ENCODE measurements at places on chromosomes 13 and 19.
A peak's percentile ranks its signal among the peaks of the same experiment; 100 is the strongest.

DNA sequence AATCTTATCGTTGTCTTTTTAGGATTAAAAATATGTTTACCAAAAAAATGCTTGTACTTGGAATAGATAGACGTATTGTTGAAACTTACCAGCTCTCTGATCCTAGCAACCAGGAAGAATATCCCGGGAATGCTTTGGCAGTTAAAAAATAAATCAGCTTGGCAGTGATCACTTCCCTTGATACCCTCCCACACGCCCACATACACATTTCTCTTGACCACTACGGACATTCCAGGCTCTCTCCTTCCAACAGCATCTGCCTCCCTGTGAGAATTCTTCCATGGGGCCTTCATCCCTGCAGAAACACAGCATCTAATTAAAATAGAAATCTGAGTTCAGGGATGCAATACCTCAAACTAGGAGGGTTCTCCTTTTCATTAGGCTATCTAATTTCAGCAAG is 57.9 kb downstream of the THSD1 start:
- no peaks in the 10 kb centered on the region for H3K4me1 ChIP-seq
- DNase-seq: no peak
- no peak overlapping the region for H3K4me3 ChIP-seq

- H3K27ac ChIP-seq: no peak overlapping the region
- H3K36me3 ChIP-seq: no peaks in the 10 kb centered on the region
- no peaks in the 10 kb centered on the region for H3K27me3 ChIP-seq
Observed at GRCh38 chr13:97537110-97537509, 103.1 kb downstream of the RAP2A start.

DNA sequence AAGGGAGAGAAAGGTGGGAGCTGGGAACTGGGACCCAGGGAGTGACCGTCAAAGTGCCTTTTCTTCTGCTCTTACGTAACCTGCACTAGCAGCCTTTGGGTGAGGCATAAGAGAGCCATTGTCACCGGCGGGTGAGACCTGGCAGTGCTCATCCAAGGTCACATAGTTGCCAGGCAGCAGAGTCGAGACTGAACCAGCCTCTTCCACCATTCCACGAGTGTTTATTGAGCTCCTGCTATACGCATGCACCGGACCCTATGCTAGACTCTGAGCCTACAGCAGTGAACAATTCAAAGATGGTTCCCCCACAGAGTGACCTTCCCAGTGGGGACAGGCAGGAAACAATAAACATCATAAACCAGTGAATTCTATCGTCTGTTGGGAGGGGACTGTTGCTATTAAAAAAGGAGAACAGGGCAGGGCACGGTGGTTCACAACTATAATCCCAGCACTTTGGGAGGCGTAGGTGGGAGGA is 18.6 kb upstream of the STRN4 start:
- H3K27ac ChIP-seq: no peak overlapping the region
- H3K4me1 ChIP-seq: peaks cover 28% of the 10 kb centered on the region
- DNase-seq: no peak
- H3K4me3 ChIP-seq: no peak overlapping the region
- no peaks in the 10 kb centered on the region for H3K36me3 ChIP-seq
- no peaks in the 10 kb centered on the region for H3K27me3 ChIP-seq

DNA sequence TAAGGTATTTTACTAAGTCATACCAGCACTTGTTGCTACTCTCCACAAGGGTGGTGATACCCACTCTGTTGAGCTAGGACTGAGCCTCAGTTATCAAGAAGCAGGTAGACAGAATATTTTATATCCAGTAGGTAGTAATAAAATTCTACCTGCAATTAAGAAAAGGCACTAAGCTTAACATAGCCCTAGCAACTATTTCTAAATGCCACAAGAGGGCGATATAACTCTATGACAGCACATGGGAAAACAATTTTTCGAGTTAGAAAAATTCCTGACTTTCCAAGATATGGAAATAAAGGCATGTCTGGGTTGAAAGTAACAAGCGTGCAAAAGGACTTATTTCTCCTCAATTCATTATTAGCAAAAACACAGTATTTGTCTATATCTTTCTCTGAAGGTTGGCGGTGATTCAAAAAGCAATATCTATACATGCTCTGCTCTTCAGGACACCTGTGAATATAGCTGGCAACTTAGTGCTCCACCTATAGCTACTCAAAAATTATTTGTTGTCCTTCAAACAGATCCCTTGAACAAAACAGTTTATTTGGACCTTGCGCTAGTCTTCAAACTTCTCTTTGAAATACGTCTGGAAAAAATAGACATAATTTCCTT is 14.7 kb downstream of the CCDC169 start:
- H3K27me3 ChIP-seq: no peaks in the 10 kb centered on the region
- no peaks in the 10 kb centered on the region for H3K36me3 ChIP-seq
- DNase-seq: no peak
- no peak overlapping the region for H3K4me3 ChIP-seq

- H3K27ac ChIP-seq: no peak overlapping the region
- H3K4me1 ChIP-seq: no peaks in the 10 kb centered on the region
- H3K36me3 ChIP-seq: no peaks in the 10 kb centered on the region
- no peak overlapping the region for H3K4me3 ChIP-seq
- no peaks in the 10 kb centered on the region for H3K27me3 ChIP-seq
- DNase-seq: no peak
Observed at GRCh38 chr13:34900288-34900739, 41.8 kb upstream of the NBEA start.

- no peak overlapping the region for H3K27ac ChIP-seq
- no peaks in the 10 kb centered on the region for H3K27me3 ChIP-seq
- DNase-seq: no peak
- no peaks in the 10 kb centered on the region for H3K4me1 ChIP-seq
- no peak overlapping the region for H3K4me3 ChIP-seq
Observed at GRCh38 chr19:17881701-17882100, 10.0 kb downstream of the SLC5A5 start.

- no peaks in the 10 kb centered on the region for H3K4me1 ChIP-seq
- H3K4me3 ChIP-seq: no peak overlapping the region
- DNase-seq: no peak
- no peaks in the 10 kb centered on the region for H3K36me3 ChIP-seq
- no peaks in the 10 kb centered on the region for H3K27me3 ChIP-seq
Observed at GRCh38 chr13:68806125-68806524, 1301.5 kb upstream of the ATXN8OS start.

DNA sequence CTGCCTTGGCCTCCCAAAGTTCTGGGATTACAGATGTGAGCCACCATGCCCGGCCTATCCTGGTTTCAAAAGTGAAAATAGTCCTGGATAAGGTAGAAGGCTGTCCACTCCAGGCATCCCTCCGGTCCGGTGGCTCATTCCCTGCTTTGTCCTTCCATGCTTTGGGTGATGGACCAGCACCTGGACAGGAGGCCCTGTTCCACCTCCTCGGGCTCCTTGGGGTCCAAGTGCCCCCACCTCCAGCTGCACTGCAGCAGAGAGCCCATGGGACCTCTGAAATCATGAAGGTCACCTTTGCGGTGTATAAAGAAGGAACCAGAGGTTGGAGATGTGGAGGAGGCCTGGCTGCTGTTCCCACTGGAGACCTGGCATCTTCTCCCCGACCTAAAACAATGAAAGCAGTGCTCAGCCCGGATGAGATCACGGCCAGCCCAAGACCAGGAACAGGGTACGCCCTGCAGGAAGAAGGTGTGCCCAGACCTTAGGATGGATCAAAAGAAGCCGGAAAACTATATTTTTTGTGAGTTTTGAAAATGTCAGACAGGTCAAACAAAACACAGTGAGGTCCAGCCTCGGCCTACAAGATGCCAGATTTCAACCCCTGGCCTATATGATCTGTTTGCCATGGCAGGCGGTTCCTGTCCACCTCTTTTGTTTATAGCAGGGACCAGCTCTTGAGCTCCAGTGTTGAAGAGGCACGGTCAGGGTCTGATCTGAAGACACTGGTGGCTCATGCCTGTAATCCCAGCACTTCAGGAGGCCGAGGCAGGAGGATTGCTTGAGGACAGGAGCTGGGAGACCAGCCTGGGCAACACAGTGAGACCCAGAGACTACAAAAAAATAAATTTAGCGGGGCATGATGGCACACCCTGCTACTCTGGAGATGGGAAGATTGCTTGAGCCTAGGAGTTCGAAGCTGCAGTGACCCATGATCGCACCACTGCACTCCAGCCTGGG is 5.8 kb downstream of the LSR start:
- H3K27me3 ChIP-seq: peaks cover 49% of the 10 kb centered on the region
- H3K27ac ChIP-seq: no peak overlapping the region
- no peak overlapping the region for H3K4me3 ChIP-seq
- H3K36me3 ChIP-seq: no peaks in the 10 kb centered on the region

DNA sequence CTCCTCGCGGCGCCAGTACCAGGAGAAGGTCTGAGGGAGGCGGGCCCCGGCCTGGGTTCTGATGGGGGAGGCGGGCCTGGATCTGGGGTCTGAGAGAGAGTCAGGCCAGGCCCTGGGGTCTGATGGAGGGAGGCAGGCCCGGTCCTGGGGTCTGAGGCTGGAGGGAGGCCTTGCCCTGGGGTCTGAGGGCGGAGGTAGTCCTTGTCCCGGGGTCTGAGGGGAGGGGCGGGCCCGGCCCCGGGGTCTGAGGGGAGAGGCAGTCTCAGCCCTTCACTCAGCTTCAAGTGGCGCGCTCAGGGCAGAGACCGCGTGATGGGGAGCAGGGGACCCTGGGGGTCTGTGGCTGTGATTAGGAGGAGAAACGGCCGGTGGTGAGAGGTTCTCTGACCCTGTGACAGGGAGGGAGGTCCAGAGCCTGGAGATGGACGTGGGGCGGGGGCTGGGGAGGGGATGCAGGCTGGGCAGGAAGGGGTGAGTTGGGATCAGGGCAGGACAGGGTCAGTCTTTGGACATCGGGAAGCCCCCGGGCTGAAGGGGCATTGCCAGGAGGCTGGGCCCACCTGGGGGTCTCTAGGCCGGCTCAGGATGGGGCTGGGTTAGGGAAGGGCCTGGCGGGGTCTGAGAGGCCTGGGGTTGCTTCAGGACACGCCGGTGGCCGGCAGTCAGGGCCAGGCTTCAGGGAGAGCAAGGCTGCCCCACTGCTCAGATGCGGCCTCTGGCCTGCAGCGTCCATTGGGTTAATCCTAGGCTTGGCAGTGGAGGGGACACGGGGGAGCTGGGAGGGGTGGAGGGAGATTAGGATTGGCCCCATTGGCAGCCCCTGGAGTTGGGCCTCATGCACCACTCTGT is 18.7 kb downstream of the HCN2 start:
- H3K4me3 ChIP-seq: no peak overlapping the region
- H3K4me1 ChIP-seq: peaks cover 6% of the 10 kb centered on the region
- no peak for DNase-seq
- H3K27ac ChIP-seq: no peak overlapping the region

- DNase-seq: no peak
- no peaks in the 10 kb centered on the region for H3K36me3 ChIP-seq
- H3K4me1 ChIP-seq: no peaks in the 10 kb centered on the region
- H3K27ac ChIP-seq: no peak overlapping the region
- H3K27me3 ChIP-seq: no peaks in the 10 kb centered on the region
Observed at GRCh38 chr19:11586331-11586730, 8.9 kb upstream of the ACP5 start.

DNA sequence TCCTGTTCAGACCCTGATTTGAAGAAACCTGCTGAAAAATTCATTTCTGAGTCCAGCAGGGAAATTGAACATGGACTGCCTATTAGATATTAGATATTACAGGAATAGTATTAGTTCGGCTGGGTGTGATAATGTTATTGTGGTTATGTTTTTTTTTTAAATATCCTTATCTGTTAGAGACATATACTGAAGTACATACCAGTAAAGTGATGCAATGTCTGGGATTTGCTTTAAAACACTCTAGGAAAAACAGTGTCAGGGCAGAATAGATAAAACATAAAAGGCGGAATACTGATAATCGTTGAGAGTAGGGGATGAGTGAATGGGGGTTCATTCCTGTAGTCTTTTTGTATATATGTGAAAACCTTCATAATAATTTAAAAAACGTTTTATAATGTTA is 28.7 kb upstream of the AMER2 start:
- no peaks in the 10 kb centered on the region for H3K27me3 ChIP-seq
- H3K27ac ChIP-seq: no peak overlapping the region
- H3K4me1 ChIP-seq: no peaks in the 10 kb centered on the region
- no peaks in the 10 kb centered on the region for H3K36me3 ChIP-seq
- no peak for DNase-seq

DNA sequence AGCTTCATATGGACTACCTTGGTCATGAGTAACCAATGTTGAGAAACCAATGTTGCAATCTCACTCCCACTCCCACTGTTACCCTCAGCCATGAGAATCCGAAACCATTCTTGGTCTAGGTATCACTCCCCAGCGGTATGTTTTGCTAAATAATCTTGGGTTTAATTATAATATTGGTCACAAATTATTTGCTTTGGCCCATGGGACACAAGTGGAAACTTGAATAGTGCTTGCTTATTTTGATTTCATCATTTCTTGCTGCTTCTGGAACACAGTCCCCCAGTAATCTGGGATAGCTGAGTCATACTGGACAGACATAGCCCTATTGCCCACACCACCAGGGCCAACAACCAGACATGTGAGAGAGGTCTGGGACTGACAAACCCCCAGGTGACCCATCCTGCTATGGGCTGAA is 171.6 kb upstream of the IPO5 start:
- H3K4me3 ChIP-seq: no peak overlapping the region
- H3K27ac ChIP-seq: peak overlapping the region; percentile 44
- peaks cover 5% of the 10 kb centered on the region for H3K4me1 ChIP-seq
- peak; percentile 76 for DNase-seq
- H3K27me3 ChIP-seq: no peaks in the 10 kb centered on the region
- H3K36me3 ChIP-seq: no peaks in the 10 kb centered on the region

GRCh38 chr19:35777086-35777841 is 1.9 kb downstream of the ARHGAP33 start:
- H3K36me3 ChIP-seq: peaks cover 49% of the 10 kb centered on the region
- H3K4me3 ChIP-seq: no peak overlapping the region
- H3K4me1 ChIP-seq: peaks cover 19% of the 10 kb centered on the region
- DNase-seq: no peak
- no peak overlapping the region for H3K27ac ChIP-seq

GRCh38 chr13:99469041-99469440 is 32.2 kb upstream of the TM9SF2 start:
- DNase-seq: no peak
- H3K4me3 ChIP-seq: no peak overlapping the region
- H3K4me1 ChIP-seq: no peaks in the 10 kb centered on the region
- H3K27me3 ChIP-seq: peaks cover 3% of the 10 kb centered on the region
- no peaks in the 10 kb centered on the region for H3K36me3 ChIP-seq
- H3K27ac ChIP-seq: no peak overlapping the region

GRCh38 chr13:114072421-114072820 is 60.0 kb downstream of the RASA3 start:
- H3K4me1 ChIP-seq: peaks cover 15% of the 10 kb centered on the region
- no peak overlapping the region for H3K4me3 ChIP-seq
- H3K36me3 ChIP-seq: peaks cover 18% of the 10 kb centered on the region

DNA sequence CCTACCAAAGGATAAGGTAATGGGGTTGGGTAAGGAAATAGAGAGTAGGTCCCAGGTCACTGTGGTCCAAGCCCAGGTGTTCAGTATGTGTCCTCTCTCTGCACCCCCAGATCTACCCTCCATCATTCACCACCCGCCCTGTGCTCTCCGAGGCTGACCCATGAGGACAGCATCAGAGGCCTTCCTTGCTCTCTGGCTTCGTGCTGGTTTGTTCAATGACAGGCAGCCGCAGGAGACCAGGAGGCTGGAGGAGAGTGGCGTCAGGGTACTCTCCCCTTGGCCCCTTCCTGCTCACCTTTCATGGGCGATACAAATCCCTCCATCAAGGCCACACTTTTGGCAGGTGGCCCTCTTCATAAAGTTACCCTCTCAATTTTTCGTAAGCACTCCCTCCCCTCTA is 1.7 kb downstream of the TUBA3C start:
- no peak overlapping the region for H3K4me3 ChIP-seq
- H3K27me3 ChIP-seq: no peaks in the 10 kb centered on the region
- no peaks in the 10 kb centered on the region for H3K4me1 ChIP-seq
